ENCODE measurements at places on chromosomes 4 and X. TPM values are rescaled to one million over a fixed set of nuclear protein-coding genes. Genes with fewer than 3 reads are reported as not detected.

Gene OPN1MW3
- total RNA-seq = not detected

Gene SERTM2
- 2.9 TPM for total RNA-seq

Gene THAP9
- total RNA-seq = 14.0 TPM

Gene CXCL9
- not detected for total RNA-seq

Gene ENPEP
- 8.7 TPM for total RNA-seq

Gene TXK
- total RNA-seq = 1.5 TPM

Gene USP26
- total RNA-seq = not detected

Gene FDCSP
- not detected for total RNA-seq

Gene MAGED4
- total RNA-seq = 59.1 TPM

Gene SYP
- 1.4 TPM for total RNA-seq

Gene KIAA1210
- 0.40 TPM for total RNA-seq

Gene NLGN3
- total RNA-seq = 1.6 TPM

Gene FOXR2
- not detected for total RNA-seq

Gene MAP3K15
- total RNA-seq = 0.33 TPM

Data from hepatocyte (in vitro differentiated cells).